HCT116 (cell line): ENCODE measurements at places on chromosomes 4 and X. TPM values are rescaled to one million over a fixed set of nuclear protein-coding genes. Genes with fewer than 3 reads are reported as not detected.

ASMT gene
- not detected for total RNA-seq

IL3RA gene
- total RNA-seq: not detected

NUP62CL gene
- 21.1 TPM for total RNA-seq

GPR143 gene
- 1.8 TPM for total RNA-seq

CDKL2 gene
- 1.2 TPM for total RNA-seq

UGT2B17 gene
- total RNA-seq: not detected

ZNF711 gene
- total RNA-seq: 6.1 TPM

FGD1 gene
- total RNA-seq: 5.8 TPM

LEF1 gene
- total RNA-seq: 0.79 TPM

ADH7 gene
- total RNA-seq: not detected

NEXMIF gene
- not detected for total RNA-seq

CNGA1 gene
- total RNA-seq: 2.1 TPM

SCML2 gene
- 5.2 TPM for total RNA-seq

GPR82 gene
- not detected for total RNA-seq

CASP6 gene
- total RNA-seq: 18.1 TPM

ATP7A gene
- 6.3 TPM for total RNA-seq

GPC3 gene
- total RNA-seq: 0.98 TPM

PPP1R3F gene
- total RNA-seq: 1.6 TPM

PASD1 gene
- total RNA-seq: not detected

NALF2 gene
- total RNA-seq: 8.7 TPM

NEUROG2 gene
- total RNA-seq: 0.12 TPM

MAGEB10 gene
- not detected for total RNA-seq

NDUFC1 gene
- 86.9 TPM for total RNA-seq

LIMCH1 gene
- 10.4 TPM for total RNA-seq

KIF4A gene
- 40.3 TPM for total RNA-seq
